Activated naive CD4-positive, alpha-beta T cell treated with anti-CD3 and anti-CD28 coated beads, Interleukin-2, amount 50 U/mL, for 16 hours (primary cell): ENCODE measurements at places on chromosomes 2 and 18.

GRCh38 chr2:69556008-69556407, 87.5 kb downstream of the AAK1 start:
- no peak for DNase-seq

- DNase-seq: no peak
These were observed 141.2 kb upstream of the RGPD4 start for GRCh38 chr2:107685421-107685986.

DNA sequence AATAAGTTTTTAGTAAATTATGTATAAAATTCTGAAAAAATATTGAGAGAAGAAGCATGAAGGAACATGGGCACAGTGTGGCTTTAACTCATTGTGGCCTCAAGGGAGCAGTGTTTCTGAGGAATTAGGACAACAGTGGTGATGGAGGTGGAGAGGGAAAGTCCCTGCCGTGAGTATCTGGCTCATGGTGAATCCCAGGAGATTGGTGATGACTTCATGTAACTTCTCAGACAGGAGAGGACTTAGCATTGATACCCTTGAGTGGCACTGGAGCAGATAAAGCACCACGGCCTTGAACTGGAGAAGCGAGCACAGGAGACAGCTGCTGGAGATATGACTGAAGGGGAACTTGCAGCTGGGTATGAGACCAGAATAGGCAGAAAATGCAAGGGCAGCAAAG, 35.0 kb upstream of the LRP1B start:
- DNase-seq: no peak

GRCh38 chr2:234548695-234549420, 52.0 kb upstream of the ARL4C start:
- DNase-seq: no peak

- no peak for DNase-seq
These were observed 31.3 kb upstream of the LINC00305 start for GRCh38 chr18:64180171-64180570.

GRCh38 chr2:44638649-44639048, 276.9 kb downstream of the CAMKMT start:
- no peak for DNase-seq

DNA sequence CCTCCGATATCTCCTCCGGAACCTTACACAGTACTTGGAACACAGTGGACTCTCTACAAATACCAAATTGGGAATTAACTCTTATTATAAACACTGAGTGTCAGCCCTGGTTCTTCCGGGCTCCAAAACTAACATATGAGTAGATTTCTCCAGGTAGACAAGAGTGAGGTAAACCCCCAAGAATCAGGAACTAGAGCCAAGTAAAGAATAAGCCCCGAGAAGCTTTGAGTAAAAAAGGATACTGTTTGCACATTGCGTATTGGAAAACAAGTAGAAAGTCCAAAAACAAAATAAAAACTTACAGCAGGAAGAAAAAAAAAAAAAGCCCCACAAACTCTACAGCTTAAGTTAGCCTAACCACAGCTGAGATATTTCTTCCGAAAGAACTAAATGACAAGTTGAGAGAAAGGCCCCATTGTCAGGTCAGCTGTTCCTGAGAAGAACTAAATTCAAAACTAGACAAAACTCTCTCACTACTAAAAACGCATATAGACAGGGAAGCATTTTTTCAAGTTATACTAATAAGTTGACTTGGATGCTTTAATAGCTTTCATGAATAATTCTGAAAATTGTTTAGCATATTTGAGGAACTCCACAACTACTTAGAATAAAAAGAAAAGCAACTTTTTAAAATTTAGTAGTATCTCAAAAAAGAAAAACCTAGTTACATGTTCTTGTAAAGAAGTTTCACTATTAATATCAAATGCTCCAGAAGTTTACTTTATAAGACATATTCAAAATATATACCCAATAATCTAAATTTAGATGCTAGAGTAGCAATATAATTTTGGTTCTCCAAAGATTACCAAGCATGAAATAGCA, 4.3 kb upstream of the HAAO start:
- no peak for DNase-seq

GRCh38 chr2:71235930-71236587, 9.2 kb upstream of the PAIP2B start:
- DNase-seq: no peak

GRCh38 chr2:30649278-30649677, 158.0 kb downstream of the CAPN13 start:
- no peak for DNase-seq

- DNase-seq: no peak
These were observed 57.3 kb upstream of the PPP1CB start for GRCh38 chr2:28694364-28694763.

DNA sequence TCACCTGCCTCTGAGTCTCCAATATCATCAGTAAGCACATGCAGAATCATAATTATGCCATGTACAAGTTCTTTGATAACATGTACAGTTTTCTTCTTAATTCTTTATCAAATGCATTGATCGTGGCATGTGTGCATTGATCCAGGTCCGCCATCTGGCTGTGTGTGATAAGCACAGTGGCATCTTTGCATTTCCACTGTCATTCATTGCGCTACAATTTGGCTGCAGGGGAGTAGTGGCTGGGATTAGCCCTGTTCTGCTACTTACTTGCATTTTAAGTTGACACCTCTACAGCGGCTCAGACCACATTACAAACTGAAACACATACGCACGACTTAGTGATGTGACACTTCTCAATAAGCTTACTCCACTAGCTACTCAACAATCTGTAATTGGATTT, 83.6 kb upstream of the OTX1 start:
- DNase-seq: no peak

- DNase-seq: peak; percentile 14
These were observed 36.7 kb downstream of the PRKD3 start for GRCh38 chr2:37287966-37288365.

DNA sequence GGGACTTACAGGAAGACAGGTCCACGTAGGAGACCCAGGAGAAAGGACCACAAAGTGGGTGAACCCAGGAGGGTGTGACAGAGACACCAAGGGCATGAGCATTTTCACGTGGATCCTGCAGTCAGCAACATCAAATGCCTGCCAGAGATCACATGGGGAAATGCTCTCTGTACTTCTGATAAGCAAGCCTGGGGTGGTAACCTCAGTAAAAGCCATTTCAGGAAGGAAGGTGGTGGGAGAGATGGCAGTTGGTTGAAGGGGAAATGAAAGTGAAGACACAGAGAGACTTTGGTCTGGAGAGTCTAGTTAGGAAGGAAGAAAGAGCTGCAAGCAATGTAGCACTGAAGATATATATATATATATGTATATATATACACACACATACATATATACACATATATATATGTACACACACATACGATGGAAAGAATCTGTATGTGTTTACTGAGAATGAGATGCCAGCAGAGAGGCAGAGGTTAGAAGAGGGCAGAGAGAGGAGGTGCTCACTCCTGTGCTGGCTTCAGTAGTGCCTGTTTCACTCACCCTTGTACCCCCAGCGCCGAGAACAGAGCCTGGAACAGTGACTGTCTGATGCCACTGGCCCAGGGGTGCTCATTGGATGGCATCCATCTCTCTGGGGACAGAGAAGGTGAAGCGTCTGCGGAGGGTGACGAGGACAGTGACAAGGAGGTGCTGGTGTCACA, 314.9 kb downstream of the AFF3 start:
- DNase-seq: no peak

- no peak for DNase-seq
These were observed 5.8 kb downstream of the CRIM1 start for GRCh38 chr2:36361396-36361795.

DNA sequence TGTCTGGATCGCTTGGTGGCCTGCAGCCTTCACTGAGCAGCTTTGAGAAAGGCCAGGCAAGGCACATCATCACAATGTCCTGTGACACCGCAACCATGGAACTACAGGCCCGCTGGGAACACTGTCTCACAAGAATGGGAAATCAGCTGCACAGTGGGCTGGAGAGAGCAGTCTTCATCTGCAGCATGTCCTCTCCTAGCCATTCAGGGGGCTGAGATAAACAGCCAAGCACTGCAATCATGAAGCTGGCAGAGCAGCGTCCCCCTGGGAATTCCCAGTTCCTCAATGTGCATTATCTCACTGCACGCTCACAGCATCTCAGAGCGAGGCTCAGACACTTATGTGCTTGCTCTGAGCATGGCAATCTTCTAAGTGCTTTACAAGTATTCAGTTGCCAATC, 1.9 kb downstream of the CMPK2 start:
- DNase-seq: no peak

DNA sequence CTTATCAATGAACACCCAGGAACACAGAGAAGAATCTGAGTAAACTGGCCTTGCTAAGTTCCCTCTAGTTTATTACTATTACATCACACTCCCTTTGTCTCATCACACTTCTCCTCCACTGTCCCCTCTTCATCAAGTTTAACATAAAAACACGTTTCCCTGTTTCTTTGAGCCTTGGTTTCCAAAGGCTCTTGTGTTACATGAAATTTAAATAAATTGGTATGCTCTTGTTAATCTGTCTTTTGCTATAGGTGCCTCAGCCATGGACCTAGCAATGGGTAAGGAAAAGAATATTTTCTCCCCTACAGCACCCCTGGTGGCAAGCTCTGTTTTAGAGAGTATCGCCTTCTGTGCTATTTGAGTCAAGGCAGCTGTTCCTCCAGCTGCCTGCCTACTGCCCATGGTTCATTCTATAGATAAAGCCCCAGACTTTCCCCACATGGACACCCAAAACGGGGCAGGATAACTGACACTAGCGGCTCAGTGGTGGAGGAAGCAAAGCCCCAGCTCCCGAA, 31.8 kb downstream of the TGIF1 start:
- peak; percentile 31 for DNase-seq

- no peak for DNase-seq
These were observed 83.7 kb upstream of the ZNF516 start for GRCh38 chr18:76578571-76579300.

DNA sequence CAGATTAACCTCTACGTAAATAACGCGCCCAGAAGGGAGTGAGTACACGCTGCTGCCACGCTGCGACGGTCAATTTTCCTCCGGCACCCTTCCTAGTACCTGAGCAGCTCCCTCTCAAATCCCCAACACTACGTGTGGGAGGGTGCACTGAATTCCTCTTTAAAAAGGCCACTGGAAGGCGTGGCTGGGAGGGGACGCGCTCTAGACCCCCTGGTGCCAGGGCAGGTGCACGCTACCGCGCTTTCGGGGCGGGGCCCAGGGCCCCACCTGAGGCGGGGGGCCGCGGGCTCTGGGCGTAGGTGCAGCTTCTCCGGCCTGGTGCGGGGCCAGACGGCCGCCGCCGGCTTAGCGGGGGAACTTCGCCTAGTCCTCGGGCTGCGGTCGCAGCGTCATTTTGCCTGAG, 668 bp upstream of the ANKRD12 start:
- DNase-seq: no peak

- no peak for DNase-seq
These were observed 1.6 kb upstream of the LIMS2 start for GRCh38 chr2:127676906-127677305.

- DNase-seq: no peak
These were observed 17.6 kb downstream of the OSBPL6 start for GRCh38 chr2:178211943-178212342.
